ENCODE measurements at places on chromosomes 3 and 15. TPM values are rescaled to one million over a fixed set of nuclear protein-coding genes. Genes with fewer than 3 reads are reported as not detected.
A peak's percentile ranks its signal among the peaks of the same experiment; 100 is the strongest.

DNA sequence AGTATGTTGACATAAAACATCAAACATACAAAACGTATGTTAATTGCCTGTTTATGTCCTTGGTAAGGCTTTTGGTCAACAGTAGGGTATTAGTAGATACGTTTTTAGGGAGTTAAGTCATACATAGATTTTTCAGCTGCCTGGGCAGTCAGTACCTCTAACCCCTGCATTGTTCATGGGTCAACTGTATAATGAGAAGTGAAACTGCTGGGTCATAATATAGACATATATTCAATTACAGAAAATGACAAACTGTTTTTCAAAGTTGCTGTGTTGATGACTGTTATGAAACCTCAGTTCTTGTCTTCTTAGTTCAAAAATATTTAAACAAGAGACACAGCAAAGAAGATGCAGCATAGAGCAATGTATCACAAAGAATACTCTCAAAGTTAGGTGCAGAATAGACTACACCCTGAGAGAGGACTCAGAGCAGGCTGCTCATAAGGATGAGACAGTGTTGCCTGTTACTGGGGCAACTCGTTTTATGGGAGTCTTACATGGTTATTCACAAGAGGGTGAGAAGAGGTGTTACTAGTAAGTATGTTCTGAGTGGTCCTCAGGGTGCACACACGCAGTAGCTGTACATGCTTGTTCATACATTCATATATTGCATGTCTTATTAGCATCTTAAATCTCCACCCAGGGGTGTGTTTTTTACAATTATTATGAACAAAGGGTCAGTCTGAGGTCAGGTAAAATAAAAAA lies 53.1 kb upstream of the ADAMTS17 start:
- no peak overlapping the region for H3K4me3 ChIP-seq
- no peaks in the 10 kb centered on the region for H3K36me3 ChIP-seq
- no peak for DNase-seq

- H3K27me3 ChIP-seq, result no peaks in the 10 kb centered on the region
- H3K36me3 ChIP-seq, result peaks cover 17% of the 10 kb centered on the region
- H3K4me3 ChIP-seq, result no peak overlapping the region
- H3K4me1 ChIP-seq, result no peaks in the 10 kb centered on the region
- no peak for DNase-seq
- H3K27ac ChIP-seq, result no peak overlapping the region
These were observed 9.8 kb downstream of the MAP6D1 start for GRCh38 chr3:183815563-183815940.

DNA sequence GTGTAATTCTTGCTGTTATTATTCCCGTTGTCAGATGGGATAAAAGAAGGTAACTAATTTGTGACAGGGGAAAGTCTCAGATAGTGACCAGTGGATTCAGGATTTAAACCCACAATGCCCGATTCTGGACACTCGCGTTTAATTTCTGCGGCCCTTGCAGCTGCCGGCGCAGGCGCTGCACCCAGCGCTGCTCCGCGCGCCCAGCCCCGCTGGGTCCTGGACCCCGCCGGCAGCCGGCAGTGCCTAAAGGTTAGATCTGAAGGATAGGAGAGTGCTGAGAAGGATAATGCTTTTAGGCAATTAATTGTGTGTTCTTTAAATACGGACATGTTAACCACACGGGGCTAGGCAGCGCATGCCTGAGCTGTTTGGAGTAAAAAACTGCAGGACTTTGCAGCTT lies 3.6 kb upstream of the MKRN3 start:
- H3K4me1 ChIP-seq, result no peaks in the 10 kb centered on the region
- H3K36me3 ChIP-seq, result no peaks in the 10 kb centered on the region

DNA sequence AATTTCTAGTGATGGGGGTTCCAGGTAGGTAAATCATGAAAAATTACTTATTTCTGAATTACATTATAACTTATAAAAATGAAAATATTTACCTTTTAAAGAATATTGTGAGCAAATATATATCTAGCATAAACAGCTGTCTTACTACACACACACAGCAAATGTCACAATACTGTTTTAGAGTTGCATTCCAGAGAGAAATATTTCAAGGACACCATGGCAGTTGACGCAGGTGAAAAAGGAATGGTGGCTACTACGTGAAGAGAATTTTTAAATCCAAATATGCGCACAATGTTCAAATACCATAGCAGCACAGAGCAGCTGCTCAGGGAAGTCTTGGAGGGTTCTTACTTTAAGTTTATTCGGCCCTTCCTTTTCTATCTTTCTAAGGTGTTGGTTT lies 356.2 kb downstream of the CGGBP1 start:
- no peak overlapping the region for H3K27ac ChIP-seq
- DNase-seq, result no peak
- H3K36me3 ChIP-seq, result no peaks in the 10 kb centered on the region
- no peaks in the 10 kb centered on the region for H3K27me3 ChIP-seq
- no peaks in the 10 kb centered on the region for H3K4me1 ChIP-seq

- no peak overlapping the region for H3K27ac ChIP-seq
- no peak for DNase-seq
- no peak overlapping the region for H3K4me3 ChIP-seq
- no peaks in the 10 kb centered on the region for H3K4me1 ChIP-seq
These were observed 71.9 kb upstream of the SLC6A11 start for GRCh38 chr3:10744098-10744465.

DNA sequence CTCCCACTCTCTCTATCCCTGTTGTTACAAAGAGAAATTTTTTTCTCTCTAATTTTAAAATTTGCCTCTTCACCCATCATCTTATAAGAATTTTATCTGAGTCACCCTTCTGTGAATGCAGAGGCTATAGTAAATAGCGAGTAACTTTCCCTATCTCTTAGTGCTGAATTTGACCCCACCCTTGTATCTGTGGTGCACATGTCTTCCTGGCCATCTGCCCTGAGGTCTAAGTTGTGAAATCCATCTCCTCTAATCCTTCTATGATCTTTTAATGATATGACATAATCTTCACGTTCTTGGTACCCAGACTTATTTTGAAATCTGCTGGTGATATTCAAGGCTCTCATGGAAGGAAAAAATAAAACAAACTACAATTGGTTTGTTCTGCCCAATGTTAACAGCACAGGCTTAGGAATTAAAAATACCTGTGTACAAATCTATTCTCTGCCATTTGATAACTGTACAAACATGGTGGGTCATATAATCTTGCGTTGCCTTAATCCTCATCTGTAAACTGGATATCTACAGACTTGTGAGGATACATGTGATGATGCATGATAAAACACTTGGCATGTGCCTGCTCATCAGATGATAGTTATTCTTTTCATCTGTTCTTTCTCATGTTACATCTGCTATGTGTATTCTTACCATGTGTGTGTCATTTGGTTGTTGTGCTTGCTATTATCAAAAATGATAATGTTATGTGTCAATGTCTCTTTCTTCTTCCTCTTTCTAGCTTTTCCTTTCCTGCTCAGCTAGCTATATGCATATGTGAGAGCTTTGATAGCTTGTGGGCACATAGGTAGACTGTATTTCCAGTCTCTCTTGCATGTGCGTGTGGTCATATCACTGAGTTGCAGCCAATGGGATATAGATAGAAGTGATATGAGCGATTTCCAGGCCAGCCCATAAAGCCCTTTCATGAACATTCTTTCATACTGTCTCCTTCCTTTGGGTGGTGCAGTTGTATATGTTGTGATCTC lies 13.7 kb upstream of the CCR3 start:
- H3K27ac ChIP-seq, result no peak overlapping the region
- no peaks in the 10 kb centered on the region for H3K4me1 ChIP-seq
- DNase-seq, result no peak
- no peaks in the 10 kb centered on the region for H3K36me3 ChIP-seq

DNA sequence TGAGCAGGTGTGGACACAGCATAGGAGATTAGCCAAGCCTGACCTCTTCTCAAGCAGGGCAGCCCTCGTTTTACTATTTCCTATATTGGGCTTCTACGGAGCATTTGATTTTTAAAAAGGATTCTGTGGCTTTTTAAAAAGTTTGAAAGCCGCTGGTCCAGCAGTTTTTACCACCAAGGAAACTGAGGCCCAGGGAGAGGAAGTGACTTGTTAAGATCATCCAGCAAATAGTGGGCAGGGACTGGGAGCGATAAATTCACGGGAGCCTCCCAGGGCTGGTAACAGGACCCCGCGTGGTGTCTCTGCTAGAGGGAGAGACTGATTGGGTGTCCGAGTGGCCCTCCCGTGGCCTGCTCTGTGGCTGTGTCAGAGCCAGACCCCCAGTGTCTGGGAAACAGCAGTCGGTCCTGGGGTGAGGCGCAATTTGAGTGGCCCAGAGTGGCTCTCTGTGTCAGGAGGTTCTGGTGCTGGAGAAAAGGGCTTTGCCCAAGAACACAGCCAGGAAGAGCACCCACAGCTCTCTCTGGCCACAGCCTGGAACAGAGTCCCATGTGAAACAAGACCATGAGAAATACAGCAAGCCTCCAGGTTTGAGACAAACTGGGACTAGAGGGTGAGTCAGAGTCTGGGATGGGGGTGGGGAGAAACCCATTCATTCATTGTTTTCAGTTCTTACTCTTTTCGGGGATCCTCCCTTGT lies 4.2 kb downstream of the FURIN start:
- H3K27ac ChIP-seq, result peak overlapping the region; percentile 91
- peaks cover 10% of the 10 kb centered on the region for H3K4me1 ChIP-seq
- H3K27me3 ChIP-seq, result no peaks in the 10 kb centered on the region
- peaks cover 23% of the 10 kb centered on the region for H3K36me3 ChIP-seq

GRCh38 chr3:70805061-70805889 lies 492.8 kb upstream of the MDFIC2 start:
- H3K4me3 ChIP-seq, result no peak overlapping the region
- H3K27ac ChIP-seq, result no peak overlapping the region

- H3K4me1 ChIP-seq, result peaks cover 7% of the 10 kb centered on the region
- H3K27me3 ChIP-seq, result no peaks in the 10 kb centered on the region
- DNase-seq, result no peak
These were observed 218.7 kb upstream of the ATP10A start for GRCh38 chr15:26081758-26082220.

- H3K27me3 ChIP-seq, result no peaks in the 10 kb centered on the region
- H3K4me3 ChIP-seq, result no peak overlapping the region
- no peaks in the 10 kb centered on the region for H3K36me3 ChIP-seq
- DNase-seq, result no peak
These were observed 39.9 kb downstream of the IFT57 start for GRCh38 chr3:108182339-108182738.

DNA sequence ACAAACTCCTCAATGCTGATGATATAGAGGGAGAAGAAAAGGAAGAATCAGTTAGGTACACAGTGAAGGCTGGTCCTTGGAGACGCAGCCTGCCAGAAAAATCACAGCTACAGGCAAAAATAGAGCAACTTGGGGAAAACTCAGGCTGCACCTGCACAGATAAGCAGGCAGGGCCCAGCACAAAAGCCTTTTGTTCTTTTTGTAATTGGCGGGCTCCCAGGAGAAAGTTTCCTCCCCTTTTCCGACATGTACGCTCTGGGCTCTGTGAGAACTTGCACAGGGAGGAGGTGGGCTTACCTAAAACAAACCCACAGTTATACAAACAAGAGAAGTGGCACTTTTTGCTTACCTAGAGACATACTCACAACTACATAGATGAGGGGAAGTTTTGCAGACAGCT lies 813.4 kb upstream of the EPHA6 start:
- no peaks in the 10 kb centered on the region for H3K4me1 ChIP-seq
- no peak for DNase-seq
- no peaks in the 10 kb centered on the region for H3K36me3 ChIP-seq
- H3K27me3 ChIP-seq, result no peaks in the 10 kb centered on the region

GRCh38 chr15:89817701-89818280 lies 3.1 kb upstream of the ANPEP start:
- DNase-seq, result no peak
- H3K4me3 ChIP-seq, result no peak overlapping the region
- H3K36me3 ChIP-seq, result no peaks in the 10 kb centered on the region
- H3K4me1 ChIP-seq, result no peaks in the 10 kb centered on the region
- H3K27me3 ChIP-seq, result peaks cover 12% of the 10 kb centered on the region

- no peak overlapping the region for H3K27ac ChIP-seq
- DNase-seq, result no peak
- no peak overlapping the region for H3K4me3 ChIP-seq
- H3K4me1 ChIP-seq, result no peaks in the 10 kb centered on the region
- no peaks in the 10 kb centered on the region for H3K36me3 ChIP-seq
These were observed 66.0 kb downstream of the ATP13A4 start for GRCh38 chr3:193488741-193489140.

DNA sequence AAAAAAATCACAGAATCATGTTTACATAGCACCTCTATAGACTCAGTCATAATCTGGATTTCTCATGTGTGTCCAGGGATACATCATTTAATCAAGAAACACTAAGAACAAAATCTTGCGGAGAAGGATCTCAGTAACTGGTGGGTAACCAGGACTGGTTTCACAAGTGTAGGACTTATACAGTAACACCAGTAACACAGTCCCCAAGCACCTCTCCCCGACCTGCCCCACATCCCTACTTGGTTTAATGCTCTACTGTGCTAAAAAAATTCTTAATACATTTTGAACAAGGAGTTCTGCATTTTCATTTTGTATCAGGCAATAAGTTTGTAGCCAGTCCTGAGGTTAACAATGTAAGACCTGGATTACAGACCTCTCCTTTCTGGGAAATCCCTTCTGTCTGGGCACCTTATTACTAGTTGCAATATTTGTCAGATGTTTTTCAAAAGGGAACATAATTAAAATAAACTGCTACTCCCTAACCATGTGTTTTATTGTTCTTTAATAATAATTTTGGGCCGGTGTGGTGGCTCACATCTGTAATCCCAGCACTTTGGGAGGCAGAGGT lies 57.6 kb upstream of the BBX start:
- H3K27ac ChIP-seq, result no peak overlapping the region
- no peaks in the 10 kb centered on the region for H3K36me3 ChIP-seq
- H3K4me1 ChIP-seq, result no peaks in the 10 kb centered on the region
- no peak for DNase-seq

- H3K27me3 ChIP-seq, result no peaks in the 10 kb centered on the region
- H3K27ac ChIP-seq, result peak overlapping the region; percentile 55
- H3K4me3 ChIP-seq, result peak overlapping the region; percentile 36
These were observed 36.0 kb downstream of the TM2D3 start for GRCh38 chr15:101615986-101616848.

DNA sequence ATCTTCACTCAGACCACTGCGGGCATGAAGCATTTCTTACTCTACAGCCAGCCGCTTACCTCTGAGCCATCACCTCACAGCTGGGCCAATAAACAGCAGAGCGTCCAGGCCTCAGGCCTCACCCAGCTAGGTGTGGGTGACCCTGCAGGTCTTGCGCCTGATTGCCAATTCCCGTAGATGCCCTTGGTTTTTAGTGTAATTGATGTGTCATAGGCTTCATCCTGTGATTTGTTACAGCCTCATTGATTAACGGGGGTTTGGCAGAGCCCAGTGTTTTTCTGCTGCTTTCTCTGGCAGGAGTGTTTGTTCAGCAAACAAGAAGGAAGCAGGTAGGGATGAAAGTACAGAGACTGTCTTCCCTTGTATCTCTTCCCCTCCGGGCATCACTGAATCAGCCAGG lies 49.6 kb upstream of the BNIP2 start:
- H3K4me3 ChIP-seq, result no peak overlapping the region
- H3K27ac ChIP-seq, result no peak overlapping the region
- H3K27me3 ChIP-seq, result no peaks in the 10 kb centered on the region
- no peaks in the 10 kb centered on the region for H3K36me3 ChIP-seq

Gene CLDN11
- 7.0 TPM for total RNA-seq

Gene LHFPL4
- total RNA-seq, result not detected

Gene NEIL1
- total RNA-seq, result 104 TPM

Gene SLC22A13
- total RNA-seq, result not detected

Gene CLDN1
- 0.53 TPM for total RNA-seq

Gene INSYN1
- 13.0 TPM for total RNA-seq

Gene CILP
- 1.8 TPM for total RNA-seq

Gene PLD1
- total RNA-seq, result 8.8 TPM

Gene LOXL1
- 260 TPM for total RNA-seq

Gene HYAL1
- 49.5 TPM for total RNA-seq

Gene SMAD3
- 89.3 TPM for total RNA-seq

Gene CCDC13
- total RNA-seq, result 2.1 TPM

All from ascending aorta (tissue), 2 donors.